ENCODE measurements at places on chromosomes 4 and X. TPM values are rescaled to one million over a fixed set of nuclear protein-coding genes. Genes with fewer than 3 reads are reported as not detected.

- H3K4me3 ChIP-seq: no peak overlapping the region
- H3K36me3 ChIP-seq: no peaks in the 10 kb centered on the region
- H3K27ac ChIP-seq: no peak overlapping the region
- H3K4me1 ChIP-seq: no peaks in the 10 kb centered on the region
Measured at GRCh38 chrX:3462166-3462508, 115.7 kb upstream of the MXRA5 start.

Gene NWD2
- not detected for total RNA-seq

- no peak for DNase-seq
- no peak overlapping the region for H3K27ac ChIP-seq
- H3K36me3 ChIP-seq: no peaks in the 10 kb centered on the region
- no peak overlapping the region for H3K4me3 ChIP-seq
- no peaks in the 10 kb centered on the region for H3K27me3 ChIP-seq
Measured at GRCh38 chr4:109739547-109739946, 9.7 kb upstream of the PLA2G12A start.

DNA sequence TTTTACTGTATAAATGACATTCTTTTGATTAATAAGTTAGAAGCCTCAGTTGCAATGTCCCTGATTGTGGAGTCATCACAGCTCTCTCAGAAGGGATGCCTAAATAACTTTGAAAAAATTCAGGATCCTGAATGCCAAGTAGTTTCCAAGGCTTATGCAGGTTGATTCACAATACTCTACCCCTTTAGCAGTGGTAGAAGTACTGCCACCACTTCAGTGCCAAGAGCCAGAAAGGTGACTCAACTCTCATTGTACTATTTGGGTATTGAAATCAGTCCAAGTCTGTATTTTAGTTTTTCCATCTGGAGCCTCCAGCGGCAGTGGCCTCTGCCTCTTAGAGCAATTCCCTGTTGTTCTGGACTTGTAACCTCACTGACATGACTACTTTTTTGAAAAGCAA lies 320.1 kb upstream of the NDST4 start:
- no peaks in the 10 kb centered on the region for H3K4me1 ChIP-seq
- H3K36me3 ChIP-seq: no peaks in the 10 kb centered on the region
- no peak overlapping the region for H3K27ac ChIP-seq
- H3K4me3 ChIP-seq: no peak overlapping the region
- no peak for DNase-seq
- no peaks in the 10 kb centered on the region for H3K27me3 ChIP-seq

Gene LDB2
- total RNA-seq: 21.8 TPM

DNA sequence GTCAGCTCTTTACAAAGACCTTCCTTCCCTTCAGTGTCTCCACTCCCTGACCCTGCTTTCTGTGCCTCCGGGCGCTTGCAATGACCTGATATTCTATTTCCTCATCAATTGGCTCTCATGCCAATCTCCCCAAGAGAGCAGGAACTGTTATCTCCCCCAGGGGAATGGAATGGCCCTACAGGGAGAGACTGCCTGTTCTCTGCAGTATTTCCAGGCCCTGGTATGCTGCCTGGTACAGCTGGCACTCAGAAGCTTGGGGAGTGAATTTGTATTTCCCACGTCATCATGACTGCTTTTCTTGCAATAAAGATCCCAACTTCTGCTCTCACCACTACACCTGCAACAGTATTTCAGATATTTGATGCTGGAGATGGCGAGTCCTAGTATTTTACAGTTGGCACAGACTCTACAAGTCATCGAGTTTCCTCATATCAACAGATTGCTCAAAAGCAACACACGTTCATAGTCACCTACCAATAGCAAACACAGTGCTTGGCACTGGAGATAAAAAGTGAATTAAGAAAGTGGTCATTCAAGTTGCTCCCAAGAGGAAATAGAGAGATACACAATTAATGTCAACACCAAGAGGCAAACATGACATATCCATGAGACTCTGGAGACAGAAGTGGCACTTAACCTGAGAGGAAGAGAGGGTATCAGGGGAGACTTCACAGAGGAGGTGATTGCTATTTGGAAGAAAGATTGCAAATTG lies 90.5 kb upstream of the EGFL6 start:
- H3K4me3 ChIP-seq: no peak overlapping the region
- H3K27ac ChIP-seq: no peak overlapping the region
- H3K27me3 ChIP-seq: peaks cover 3% of the 10 kb centered on the region
- no peak for DNase-seq
- no peaks in the 10 kb centered on the region for H3K36me3 ChIP-seq
- H3K4me1 ChIP-seq: peaks cover 3% of the 10 kb centered on the region

Gene SOX3
- total RNA-seq: not detected

Gene SLC2A9
- 3.5 TPM for total RNA-seq

DNA sequence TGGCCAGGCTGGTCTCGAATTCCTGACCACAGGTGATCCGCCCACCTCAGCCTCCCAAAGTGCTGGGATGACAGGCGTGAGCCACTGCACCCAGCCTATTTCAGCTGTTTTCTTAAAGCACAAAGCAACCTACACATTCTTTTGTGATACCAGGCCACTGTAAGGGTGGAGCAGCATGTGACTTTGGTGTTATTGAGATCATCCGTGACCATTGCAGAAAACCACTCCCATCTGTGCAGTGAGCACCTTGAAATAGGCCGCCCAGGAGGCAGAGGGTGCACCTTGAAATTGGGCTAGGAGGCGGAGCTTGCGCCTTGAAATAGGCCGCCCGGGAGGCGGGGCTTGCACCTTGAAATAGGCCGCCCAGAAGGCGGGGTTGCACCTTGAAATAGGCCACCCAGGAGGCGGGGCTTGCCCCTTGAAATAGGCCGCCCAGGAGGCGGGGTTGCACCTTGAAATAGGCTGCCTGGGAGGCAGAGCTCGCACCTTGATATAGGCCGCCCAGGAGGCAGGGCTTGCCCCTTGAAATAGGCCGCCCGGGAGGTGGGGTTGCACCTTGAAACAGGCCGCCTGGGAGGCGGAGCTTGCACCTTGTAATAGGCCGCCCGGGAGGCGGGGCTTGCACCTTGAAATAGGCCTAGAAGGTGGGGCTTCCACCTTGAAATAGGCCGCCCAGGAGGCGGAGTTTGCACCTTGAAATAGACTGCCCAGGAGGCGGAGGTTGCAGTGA lies 9.0 kb upstream of the SLC25A6 start:
- no peak overlapping the region for H3K27ac ChIP-seq
- H3K36me3 ChIP-seq: peaks cover 36% of the 10 kb centered on the region
- H3K27me3 ChIP-seq: no peaks in the 10 kb centered on the region
- no peaks in the 10 kb centered on the region for H3K4me1 ChIP-seq
- no peak overlapping the region for H3K4me3 ChIP-seq
- no peak for DNase-seq

All from osteoblast (primary cell).